H54 (cell line): ENCODE measurements at places on chromosomes 4 and X.

GRCh38 chr4:98502031-98502430 lies 156.4 kb downstream of the TSPAN5 start:
- DNase-seq, result no peak

GRCh38 chr4:65344278-65344825 lies 325.9 kb downstream of the EPHA5 start:
- DNase-seq, result no peak

DNA sequence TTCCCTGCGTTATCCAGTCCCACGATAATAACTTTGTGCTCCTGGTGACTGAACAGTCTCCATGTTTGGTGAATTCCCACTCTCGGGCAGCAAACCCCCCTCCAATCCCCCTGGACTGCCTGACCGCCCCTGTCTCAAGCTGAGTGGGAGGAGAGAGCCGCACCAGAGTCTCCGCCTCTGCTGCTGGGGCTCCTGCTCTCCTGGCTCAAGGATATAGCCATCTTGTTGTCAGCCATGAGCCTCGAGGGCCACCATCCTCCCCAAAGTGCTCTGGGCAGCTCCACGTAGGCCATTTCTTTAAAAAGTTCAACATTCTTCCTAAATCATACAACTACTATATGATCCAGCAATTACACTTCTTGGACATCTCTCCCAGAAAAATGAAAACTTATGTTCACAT lies 49.3 kb upstream of the PGRMC1 start:
- DNase-seq, result no peak

DNA sequence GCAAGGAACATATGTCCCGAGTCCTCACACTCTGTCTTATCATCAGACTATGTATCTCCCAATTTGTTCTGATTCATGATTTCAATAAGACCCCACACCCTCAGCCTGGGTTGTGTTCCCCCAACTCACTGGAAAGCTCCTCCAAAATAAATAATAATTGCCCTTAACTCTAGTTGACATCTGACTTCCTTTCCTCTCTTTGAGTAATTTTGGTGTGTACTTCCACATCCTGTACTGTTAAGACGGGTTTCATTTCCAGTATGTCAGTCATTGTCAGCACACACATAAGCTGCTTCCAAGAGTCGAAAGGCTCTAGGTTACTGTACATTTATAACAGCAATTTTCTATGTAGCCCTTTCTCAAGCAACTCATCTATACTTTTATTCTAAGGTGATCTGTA lies 52.2 kb upstream of the C1QTNF7 start:
- DNase-seq, result no peak

DNA sequence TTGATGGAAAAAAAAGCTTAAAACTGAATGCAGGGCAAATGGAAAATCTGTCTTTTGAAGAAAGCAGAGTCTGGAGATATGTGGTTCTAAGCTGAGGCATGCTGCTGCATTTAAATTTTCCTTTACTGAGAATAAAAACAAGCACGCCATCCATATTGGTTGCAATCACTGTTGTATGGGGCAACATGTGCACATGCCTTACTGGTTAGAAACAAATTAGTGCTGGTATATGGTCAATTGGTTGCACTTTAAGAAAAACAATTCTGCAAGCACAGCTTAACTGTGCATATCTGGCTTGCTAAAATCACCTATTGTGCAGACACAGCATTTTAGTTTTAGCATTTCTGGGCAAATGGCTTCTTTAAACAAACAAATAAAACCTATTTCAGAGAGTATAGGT lies 239.1 kb downstream of the NDST4 start:
- DNase-seq, result no peak

- no peak for DNase-seq
Observed at GRCh38 chr4:57274082-57274481, 163.9 kb upstream of the IGFBP7 start.

DNA sequence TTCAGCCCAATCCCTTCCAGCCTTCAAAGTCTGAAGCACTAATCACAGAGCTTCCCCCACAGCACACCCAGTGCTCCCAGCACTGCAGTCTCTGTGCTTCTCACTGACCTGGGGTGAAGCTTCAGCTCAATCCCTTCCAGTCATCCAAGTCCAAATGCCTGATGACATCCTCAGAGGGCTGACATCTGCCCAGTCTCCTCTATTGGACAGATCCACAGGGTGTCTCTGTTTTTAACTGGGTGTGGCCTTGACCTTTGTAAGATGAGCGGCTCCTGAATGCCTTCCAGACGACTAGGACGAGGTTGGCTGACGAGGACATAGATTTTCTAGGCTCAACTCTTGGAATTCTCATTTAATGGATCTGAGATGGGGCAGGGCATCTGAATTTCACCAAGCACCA lies 7.6 kb upstream of the SLC2A9 start:
- DNase-seq, result no peak
